Hematopoietic multipotent progenitor cell (in vitro differentiated cells): ENCODE measurements at places on chromosomes 5 and 9.

DNA sequence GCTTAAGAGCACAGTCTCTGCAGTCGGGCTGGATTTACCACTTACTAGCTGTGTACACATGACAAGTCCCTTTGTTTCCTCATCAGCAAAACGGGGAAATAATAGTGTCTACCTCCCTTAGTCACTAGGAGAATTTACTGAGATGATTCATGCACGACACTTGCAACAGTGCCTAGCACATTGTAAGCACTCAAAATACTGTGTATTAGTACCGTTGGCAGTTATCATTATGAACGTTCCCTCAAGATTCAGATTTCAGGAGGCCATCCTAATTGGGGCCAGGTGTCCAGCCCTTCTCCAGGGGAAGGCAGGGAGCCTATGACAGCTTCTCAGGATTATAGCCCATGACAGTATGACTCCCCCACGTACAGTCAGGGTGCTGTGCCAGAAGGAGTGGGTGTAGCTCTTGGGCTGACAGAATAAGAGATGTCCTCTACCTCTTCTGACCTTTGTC is 164.3 kb downstream of the DOCK2 start:
- DNase-seq = no peak

DNA sequence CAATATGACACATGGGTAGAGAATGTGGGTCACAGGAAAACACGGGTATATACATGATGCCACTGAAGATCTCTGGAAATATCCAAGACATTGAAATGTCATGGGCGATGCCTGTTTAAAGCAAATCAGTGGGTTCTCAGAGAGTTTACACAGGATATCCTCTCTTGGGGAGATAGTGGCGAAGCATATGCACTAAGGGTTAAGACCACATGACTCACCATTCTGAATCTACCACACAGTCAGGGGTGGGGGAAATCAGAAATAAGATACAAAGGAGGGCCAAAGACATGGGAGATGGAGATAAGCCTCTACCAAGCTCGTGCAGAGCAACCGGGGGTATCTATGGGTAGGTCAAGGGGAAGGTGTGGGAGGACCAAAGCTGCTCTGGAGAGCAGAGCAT is 58.8 kb downstream of the SH3PXD2B start:
- DNase-seq = peak; percentile 47

DNA sequence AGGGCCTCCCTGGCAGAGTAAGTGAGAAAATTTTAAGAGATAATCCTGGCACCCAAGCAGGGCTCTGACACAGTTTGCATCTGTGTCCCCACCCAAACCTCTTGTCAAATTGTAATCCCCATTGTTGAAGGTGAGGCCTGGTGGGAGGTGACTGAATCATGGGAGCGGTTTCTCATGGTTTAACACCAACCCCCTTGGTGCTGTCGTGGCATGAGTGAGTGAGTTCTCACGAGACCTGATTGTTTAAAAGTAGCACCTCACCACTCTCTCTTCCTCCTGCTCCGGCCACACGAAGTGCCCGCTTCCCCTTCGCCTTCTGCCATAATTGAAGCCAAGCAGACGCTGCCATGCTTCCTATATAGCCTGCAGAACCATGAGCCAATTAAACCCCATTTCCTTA is 80.1 kb downstream of the FBXW11 start:
- no peak for DNase-seq

- DNase-seq = no peak
Observed at GRCh38 chr5:76487821-76488220, 84.7 kb downstream of the IQGAP2 start.

DNA sequence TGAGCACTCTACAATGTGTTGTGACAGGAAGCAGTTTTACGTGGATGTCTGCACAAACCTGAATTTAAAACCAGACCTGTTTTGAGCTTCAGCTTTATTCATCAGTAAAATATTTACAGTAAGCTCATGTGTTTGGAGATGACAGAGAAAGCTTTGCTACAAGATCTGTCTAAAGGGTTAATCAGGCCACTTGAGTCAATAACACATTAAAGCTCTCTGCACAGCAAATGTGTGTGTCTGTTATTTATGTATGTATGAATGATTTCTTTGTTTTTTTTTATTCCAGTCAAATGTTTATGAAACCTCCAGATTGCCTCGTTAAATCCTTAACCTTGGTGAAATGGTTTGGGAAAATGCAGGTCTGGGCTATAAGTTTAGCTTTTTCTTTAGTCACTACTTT is 77.3 kb upstream of the SREK1 start:
- DNase-seq = no peak

DNA sequence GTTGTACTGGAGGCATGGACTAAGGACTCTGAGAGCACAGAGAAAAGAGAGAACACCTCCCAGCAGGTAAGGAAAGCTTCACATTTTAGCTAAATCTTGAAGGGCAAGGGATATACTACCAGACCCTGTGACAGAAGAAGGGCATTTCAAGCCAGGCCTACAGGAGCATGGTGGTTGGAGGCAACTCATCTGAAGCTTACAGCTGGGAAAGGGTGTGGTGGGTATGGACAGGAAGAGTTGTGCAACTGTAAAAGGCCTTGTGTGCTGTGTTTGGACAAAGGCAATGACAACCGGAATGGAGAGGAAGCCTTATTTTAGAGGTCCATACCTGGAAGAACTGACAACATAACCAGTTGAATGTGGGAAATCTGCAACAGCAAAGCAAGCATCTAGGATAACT is 31.2 kb downstream of the NIPSNAP3B start:
- DNase-seq = no peak

GRCh38 chr9:137369911-137370764 is 52.8 kb downstream of the EXD3 start:
- DNase-seq = no peak

GRCh38 chr5:96904054-96904931 is 28.0 kb downstream of the ERAP2 start:
- DNase-seq = no peak

GRCh38 chr5:136023958-136024541 is 4.7 kb upstream of the TGFBI start:
- no peak for DNase-seq

GRCh38 chr9:2559192-2560152 is 62.1 kb upstream of the VLDLR start:
- DNase-seq = no peak

DNA sequence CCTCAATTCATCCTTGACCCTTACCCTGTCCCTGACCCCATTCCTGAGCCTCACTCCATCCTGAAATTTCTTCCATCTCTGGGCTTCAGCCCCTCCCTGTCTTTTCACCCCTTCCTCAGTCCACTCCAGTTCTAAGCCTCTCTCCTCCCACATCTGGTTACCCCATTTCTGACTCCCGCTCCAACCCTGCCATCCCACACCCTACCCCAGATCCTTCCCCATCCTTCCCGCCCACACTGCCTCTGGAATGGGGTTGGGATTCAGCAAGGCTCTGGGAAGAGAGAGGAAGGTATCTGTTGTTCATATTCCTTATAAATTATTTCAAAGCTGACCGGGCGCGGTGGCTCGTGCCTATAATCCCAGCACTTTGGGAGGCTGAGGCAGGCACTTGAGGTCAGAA is 29.9 kb upstream of the MVB12B start:
- DNase-seq = no peak

DNA sequence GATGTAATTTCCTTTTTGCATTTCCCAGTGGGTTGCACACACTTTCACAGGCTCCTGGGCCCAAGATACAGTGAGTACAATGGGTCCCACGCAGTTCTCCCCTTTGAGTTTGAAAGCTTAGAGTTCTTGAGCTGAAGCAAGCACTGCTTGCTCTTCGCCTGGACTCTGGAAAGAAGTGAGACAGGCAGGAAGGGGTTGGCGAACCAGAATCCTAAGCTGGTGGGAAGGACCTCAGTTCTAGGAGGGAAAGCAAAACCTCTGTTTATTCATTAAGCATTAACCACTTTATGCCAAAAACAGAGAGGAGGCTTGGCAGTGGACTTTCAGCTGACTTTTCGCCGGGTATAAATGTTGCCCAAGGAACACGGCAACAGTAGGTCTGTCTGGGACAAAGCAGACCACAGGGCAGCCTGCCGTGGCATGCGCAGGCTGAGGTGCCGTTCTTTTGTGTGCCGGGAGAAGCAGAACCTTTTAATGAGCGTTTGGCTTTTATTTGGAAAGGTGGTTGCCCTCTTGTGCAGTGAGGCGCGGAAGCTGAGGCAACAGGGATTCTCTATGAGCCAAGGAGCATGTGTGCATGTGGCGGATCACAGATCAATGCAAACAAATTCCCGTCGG is 239.9 kb upstream of the PANK3 start:
- DNase-seq = no peak

- DNase-seq = no peak
Observed at GRCh38 chr5:109246395-109246794, 163.4 kb downstream of the PJA2 start.

DNA sequence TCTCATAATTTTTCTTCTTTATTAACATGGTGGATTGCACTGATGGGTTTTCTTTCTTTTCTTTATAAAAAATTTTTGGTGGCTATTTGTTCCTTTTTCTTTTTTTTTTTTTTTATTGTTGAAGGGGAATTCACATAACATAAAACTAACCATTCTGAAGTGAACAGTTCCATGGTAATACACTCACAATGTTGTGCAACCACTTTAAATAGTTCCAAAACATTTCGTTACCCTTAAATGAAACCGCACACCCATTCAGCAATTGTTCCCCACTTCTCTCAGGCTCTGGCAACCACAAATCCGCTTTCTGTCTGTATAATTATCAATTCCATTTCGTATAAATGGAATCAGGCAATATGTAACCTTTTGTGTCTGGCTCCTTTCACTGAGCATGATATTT is 11.7 kb upstream of the SETX start:
- no peak for DNase-seq

- peak; percentile 56 for DNase-seq
Observed at GRCh38 chr5:74433896-74434829, 206.4 kb downstream of the ENC1 start.

DNA sequence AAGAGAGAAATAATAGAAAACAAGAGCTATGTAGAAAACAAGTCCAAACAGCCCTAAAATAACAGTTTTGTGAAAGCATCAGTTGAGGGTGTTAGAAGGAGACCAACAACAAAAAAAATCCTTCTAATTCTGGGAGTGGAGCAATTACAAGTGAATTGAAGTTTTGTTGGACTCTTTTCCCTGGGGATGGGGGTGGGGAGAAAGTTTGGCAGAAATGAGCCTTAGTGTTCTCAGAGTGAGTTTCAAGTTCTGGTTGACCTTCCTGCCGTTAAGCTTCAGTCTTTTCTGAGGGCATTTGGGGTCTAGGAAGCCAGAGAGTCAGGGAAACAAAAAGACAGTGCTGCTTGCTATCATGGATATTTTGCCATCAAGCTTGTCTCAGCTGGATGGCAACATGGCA is 106.3 kb upstream of the TRIM32 start:
- no peak for DNase-seq

- DNase-seq = no peak
Observed at GRCh38 chr5:64665243-64665642, 25.1 kb upstream of the SHISAL2B start.

DNA sequence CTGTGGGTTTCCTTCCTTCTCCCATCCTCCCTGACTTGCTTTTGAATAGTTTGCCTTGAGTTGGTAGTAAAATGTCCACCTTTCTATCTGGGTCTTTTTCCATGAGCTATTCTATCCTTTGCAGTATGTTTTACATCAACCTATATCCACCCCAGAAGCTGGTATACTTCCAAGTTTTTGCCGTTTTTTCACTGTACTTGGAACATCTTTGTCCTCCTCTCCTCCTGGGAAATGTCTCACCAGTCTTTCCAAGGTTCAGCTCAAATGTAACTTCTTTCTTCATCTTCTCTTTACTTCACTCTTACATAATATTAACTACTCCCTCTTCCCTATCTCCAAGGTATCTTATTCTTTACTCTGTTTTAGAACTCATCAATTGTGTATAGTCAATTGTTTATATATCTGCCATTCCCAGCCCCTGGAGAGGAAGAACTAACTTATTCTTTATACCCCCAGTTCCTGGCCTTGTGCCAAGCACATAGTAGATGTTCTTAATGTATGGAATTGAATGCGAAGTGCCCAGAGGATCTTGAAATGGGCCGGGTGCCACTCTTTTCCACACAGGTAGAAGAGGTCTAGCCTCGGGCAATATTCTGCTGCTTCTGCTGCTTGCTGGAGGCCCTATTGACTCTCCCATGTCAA is 34.9 kb upstream of the SLC1A3 start:
- DNase-seq = no peak

GRCh38 chr9:18972675-18973074 is 60.3 kb downstream of the SAXO1 start:
- no peak for DNase-seq

GRCh38 chr9:114478871-114479270 is 26.4 kb downstream of the WHRN start:
- no peak for DNase-seq

- DNase-seq = peak; percentile 24
Observed at GRCh38 chr5:55533521-55534435, 986 bp downstream of the PLPP1 start.

DNA sequence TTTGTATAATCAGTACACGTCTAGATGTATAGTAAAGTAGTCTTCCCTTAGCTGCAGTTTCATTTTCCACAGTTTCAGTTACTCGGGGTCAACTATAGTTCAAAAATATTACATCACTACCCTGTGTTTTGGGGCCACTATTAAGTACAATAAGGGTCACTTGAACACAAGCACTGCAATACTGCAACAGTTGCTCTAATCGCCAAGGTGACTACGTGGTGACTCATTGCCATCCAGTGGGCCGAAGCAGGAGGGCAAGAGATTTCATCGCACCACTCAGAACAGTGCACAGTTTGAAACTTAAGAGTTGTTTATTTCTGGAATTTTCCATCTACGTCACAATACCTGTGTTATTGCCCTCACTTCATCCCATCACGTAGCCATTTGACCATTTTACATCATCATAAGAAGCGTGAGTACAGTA is at the start of gene ARL14EPL:
ARL14EPL (plus strand) TSS at position 379 of the 424 bp plus-strand sequence. CDS start 18,994 bp downstream, outside the sequence.
- DNase-seq = no peak

DNA sequence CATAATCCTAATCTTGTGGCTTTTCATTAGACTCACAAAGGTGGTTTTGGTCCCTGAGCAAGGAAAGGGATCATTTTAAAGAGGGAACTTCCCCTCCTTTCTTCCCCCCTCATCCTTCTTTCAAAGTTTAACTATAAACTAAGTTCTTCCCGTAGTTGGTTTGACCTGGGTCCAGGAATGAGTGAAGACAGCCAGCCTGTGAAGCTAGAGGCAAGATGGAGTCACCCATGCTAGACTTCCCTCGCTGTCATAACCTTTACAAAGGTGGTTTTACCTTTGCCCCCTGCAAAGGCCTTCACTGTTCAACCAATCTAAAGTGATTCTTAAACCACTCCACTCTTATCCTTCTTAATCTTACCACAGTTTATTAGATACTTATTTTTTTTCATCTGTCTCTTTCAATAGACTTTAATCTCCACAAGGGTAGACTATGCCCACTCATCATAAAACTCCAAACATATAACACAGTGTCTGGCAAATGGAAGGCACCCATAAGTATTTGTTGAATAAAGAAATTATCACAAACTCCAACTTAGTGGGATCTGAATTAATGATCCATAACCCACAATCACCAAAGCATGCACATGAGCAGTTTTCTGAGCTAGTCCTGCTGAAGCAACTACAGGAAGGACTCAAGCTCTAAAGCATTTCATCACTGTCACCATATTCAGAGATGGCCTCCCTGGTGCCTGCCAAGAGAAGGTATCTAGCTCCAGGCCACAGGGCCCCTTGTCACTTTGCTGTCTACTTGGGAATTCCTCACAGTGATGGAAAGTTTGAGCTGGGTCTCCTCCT is 369.0 kb downstream of the SPOCK1 start:
- DNase-seq = no peak
